Stimulated activated CD4-positive, alpha-beta T cell treated with anti-CD3 and anti-CD28 coated beads, TNF-alpha, amount 100 ng/mL, for 48 hours (primary cell): ENCODE measurements at places on chromosomes 11 and 22.
A peak's percentile ranks its signal among the peaks of the same experiment; 100 is the strongest.

GRCh38 chr22:17348464-17349103, 20.7 kb upstream of the CECR2 start:
- no peak for DNase-seq

DNA sequence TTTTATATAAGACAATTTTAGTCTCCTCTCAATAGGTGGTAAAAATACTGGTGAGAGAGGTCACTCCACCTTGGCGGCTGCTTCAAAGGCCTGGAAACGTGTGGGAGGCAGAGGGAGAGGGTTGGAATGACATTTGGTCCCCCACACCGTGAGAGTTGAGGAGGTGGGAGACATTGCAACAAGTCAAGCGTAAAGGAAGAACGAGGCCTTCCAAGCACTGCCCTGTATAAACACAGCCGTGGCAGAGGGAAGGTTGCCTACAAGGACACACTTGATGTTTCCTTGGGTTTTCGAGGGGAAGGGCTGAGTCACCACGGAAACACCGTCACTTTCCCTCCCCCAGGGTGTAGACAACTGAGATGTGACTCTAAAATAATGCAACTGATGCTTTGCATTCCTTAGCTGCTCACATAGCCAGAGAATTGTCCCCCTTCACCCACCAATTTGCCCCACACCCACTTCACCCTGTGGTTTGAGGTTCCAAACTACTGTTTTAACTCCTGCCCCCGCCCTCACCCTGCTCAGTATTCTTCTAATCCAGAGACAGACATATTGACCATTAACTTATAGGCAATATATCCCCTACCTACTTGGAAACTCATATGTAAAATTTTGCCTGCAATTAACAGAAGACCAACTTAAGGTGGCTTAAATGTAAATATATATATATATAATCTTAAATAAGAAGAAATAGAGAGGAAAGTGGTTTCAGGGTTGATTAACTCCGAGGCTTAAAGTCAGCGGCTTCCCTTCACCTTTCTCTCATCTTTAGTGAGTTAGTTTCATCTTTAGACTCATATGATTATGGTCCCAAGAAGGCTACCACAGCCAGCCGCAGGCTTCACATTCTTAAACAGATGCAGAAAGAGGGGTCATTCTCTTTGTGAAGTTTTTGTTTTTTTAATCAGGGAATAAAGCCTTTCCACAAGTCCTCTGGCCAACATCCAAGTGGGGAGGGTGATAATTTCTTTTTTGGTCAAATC, 54.1 kb upstream of the BDNF start:
- DNase-seq, result no peak

DNA sequence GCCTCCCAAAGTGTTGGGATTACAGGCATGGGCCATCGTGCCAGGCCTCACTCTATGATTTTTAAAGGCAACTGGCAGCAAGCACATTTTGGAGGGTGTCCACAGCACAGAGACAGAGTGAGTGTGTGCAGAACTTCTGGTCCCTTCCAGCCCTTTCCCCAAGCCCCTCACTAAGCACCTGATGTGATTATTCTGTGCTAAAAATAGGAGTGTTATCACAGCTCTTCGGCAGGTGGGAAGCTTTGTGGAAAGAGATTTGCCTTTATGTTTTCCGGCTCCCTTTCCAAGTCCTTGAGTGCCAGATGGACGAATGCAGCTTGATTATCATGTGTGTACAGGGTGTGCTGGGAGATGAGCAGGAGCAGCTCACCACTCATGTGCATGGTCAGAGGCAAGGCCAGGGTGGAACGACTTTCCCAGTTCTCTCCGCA, 310.8 kb downstream of the DDX10 start:
- DNase-seq, result no peak

DNA sequence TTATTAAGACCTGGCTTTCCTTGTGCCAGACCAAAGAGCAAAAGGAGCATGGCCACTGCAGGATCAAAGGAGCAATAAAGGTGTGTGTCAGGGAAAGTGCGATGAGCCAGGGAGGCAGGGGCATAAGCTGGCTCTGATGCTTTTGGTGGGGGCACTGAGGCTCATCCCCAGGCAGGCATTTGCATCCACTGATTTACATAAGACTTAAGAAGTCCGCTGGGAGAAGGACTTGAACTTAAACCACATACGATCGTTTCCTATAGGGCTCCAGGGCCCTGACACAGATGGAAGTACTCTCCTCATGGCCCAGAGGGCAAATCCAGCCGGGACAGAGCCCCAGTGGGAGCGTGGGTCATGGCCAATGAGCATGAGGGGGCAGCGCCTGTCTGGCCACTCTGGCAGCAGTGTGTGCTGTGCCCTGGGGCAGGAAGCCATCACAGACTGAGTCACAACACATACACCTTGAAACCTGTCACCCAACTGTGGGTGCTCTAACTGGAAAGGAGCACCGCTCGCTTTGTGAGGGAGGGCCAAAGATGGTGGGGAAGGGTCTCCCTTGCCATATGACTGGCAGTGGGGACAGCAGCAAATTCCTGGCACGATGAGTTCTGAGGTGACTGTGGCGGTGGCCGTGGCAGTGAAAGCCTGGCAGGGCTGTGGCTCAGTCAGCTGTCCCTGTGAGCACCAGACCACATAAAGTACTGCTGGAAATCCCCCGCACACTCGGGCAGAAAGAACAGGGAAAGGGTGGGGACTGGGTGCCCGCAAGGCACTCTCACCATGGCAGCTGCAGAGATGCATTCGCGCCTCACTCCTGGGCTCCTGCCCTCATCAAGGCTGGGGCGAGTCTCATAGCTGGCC, 79.4 kb upstream of the LMO1 start:
- no peak for DNase-seq

DNA sequence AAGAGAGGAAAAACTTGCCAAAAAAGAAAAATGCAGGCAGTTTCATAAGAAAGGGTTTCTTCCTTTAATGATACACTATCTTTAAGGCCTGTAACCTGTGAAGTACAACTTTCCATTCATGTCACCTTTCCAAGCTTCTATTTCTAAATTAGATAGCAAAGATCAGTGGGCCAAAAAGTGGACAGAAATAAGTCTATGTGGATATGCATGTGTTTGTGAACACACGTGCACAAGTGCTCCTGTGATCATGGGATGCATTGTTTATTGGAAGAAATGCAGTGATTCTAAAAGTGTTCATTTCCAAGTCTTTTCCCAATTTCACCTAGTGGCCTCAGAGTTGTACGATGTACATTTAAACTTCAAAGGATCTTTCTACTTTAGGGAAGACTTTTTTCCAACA, 230.0 kb upstream of the BLID start:
- DNase-seq, result no peak

DNA sequence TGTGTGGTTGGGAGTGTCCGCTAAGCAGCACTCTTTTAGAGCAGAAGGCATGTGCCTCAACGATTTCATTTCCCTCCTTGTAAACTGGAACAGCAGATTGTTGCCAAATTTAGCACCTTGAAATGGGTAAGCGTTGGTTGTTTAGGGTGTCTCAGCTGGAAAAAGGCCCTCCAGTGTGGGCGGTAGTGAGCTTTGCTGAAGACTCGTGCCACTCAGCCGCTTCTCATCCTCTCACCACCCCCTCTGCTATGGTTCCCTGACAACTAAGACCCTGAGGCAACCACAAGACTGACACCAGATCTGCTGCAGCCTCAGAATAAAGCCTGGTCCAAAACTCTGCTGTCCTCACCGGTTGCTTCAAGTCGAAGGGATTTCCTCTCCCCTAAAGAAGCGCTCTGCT, 9.9 kb upstream of the FERMT3 start:
- DNase-seq, result no peak

DNA sequence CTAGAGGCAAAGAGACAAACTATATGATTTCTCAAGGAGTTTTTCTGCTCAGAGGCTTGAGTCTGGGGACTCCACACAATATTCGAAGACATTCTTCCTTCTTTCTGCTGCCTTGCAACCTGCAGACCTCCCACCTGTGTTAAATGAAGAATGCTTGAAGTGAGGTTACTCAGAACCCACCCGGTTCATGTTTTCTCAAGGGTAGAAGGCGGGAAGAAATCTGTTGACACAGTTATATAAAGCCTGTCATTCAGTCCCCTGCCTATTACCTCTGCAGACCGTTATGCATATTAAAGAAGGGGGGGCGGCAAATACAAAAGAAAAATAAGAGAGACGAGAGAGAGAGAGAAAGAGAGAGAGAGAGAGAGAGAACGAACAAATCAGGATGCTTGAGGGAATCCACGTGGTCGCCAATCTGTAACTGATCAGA, 2.2 kb upstream of the KMT2A start:
- DNase-seq, result no peak

- DNase-seq, result no peak
These were observed 72.9 kb downstream of the ABTB2 start for GRCh38 chr11:34284811-34285481.

- peak; percentile 62 for DNase-seq
These were observed 4.7 kb upstream of the FAM111B start for GRCh38 chr11:59102259-59102765.

GRCh38 chr11:22778642-22779041, 51.0 kb downstream of the SVIP start:
- no peak for DNase-seq

DNA sequence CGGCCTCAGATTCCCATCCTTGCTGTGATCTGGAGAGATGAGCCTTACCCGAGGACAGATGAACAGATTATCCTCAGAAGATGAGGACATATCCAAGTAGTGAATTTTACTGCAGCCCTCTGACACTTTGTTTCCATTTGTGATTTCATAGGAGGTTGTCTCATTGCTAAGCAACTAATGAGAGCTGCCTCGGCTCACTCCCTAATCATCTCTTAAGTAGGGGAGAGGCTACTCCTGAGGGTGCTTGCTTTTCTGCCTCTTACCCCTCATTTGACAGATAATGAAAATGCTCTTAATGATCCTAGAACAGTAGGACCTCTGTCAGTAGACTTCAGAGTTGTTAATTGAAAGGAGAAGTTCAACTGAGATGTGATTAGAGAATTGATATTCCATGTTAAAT, 150.9 kb downstream of the TBC1D22A start:
- DNase-seq, result no peak

- no peak for DNase-seq
These were observed 39.9 kb downstream of the SGSM3 start for GRCh38 chr22:40410272-40410671.

- DNase-seq, result no peak
These were observed 12.3 kb downstream of the TNRC6B start for GRCh38 chr22:40189997-40190396.

DNA sequence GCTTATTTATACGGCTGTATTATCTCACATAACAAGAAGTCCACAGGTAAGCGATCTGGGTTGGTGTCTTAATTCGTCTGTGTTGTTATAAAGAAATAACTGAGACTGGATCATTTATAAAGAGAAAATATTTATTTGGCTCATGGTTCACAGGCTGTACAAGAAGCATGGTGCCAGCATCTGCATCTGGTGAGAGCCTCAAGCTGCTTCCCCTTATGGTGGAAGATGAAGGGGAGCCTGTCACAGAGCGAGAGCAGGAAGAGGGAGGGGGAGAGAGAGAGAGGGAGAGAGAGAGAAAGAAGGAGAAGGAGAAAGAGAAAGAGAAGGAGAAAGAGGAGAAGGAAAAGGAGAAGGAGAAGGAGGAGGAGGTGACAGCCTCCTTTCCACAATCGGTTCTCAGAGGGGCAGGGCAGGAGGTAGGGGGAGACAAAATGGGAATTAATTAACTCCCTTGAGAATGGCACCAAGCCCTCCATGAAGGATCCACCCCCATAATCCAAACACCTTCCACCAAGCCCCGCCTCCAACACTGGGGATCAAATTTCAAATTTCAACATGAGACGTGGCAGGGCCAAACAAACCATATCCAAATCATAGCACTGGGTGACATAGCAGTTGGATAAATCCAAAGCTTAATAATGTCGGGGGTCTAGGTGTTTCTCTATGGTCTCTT, 15.0 kb upstream of the TRIM44 start:
- no peak for DNase-seq

DNA sequence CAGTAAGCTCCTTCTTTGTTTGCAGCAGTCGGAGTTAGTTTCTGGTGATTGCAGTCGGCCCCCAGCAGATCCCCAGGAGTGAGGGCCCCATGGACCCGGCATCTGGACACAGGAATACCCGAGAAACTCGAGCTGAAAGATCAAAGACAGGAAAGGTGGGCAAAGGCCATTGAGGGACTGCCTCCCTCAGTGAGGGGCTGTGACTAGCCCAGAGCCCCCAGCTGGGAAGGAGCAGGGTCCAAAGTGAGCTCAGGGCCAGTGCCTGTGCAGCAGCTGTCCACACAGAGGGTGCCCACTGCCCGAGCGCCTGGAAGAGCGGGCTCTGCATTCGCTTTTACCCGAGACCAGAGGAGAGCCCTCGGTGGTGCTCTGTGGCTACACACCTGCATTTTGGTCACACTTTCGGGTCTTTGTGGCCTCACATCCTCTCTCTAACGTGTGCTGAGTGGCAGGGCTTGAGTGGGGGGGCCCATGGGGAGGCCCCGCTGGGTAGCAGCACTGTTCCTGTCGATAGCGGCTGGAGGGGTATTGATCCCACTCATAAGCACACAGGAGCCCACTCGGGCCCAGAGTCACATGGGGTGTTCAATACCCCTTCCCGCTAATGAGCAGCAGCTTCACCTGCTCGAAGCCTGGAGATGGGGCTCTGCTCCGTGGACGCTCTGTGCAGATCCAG, 532.9 kb downstream of the TBC1D22A start:
- DNase-seq, result no peak

DNA sequence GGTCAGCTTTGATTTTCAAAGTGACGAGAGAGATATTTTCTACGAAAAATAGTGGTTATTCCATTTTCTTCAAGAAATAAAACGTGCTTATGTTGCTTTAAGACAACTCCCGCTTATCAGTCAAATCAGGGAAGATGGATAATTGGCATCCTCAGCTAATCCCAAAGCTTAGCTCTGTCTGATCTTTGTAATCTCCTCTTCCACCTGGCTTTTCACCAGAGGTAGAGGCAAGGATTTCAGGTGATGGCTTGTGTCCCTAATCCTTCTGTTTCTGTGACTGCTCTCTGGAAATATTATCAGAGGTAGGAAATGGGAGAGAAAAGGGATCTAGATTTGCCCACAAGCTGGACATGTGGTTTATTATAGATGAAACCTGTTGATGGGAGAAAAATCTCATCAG, 78.9 kb downstream of the DBX1 start:
- no peak for DNase-seq

DNA sequence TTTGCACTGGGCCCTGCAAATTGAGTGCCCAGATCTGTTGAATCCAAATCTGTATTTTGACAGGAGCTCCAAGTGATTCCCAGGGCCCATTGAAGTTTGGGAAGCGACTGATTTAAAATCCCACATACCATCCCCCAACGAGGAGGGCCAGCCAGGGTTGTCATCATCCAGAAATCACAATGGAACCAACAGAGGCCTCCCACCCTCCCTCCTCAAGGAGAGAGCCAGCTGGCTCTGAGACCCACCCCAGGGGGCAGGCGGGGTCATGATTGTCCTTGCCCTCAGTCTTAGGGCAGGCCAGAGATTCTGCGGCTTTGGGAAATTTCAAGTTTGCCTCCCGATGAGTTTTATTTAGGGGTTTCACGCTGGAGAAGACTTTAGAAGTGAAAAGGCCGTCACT, 358.2 kb downstream of the MN1 start:
- no peak for DNase-seq

GRCh38 chr11:83088965-83089364, 17.3 kb upstream of the RAB30 start:
- DNase-seq, result no peak
